ENCODE measurements at places on chromosomes 7 and 10.

- DNase-seq: no peak
These were observed 1114.7 kb downstream of the CNTNAP2 start for GRCh38 chr7:147231275-147231674.

- no peak for DNase-seq
These were observed 97.3 kb downstream of the SNX13 start for GRCh38 chr7:17843041-17843440.

GRCh38 chr10:102675011-102675665 lies 30.9 kb downstream of the TRIM8 start:
- no peak for DNase-seq

GRCh38 chr7:9097565-9098060 lies 664.2 kb downstream of the NXPH1 start:
- DNase-seq: no peak

DNA sequence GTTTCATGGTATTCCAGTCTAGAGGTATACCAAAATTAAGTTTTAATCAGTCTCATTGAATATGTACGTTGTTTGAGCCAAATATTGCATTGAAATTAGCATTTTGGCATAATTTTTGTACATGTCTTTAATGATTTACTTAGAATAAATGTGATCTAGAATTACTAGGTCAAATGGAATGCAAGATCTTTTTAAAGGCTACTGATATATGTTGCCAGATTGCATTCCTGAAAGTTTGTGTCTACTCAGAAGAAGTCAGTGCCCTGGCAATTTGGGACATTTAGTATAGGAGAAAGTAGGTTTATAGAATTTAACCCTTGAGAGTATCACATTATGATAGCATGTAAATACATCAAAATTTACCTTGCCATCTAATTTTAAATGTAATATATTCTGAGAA lies 32.4 kb downstream of the KMT2E start:
- DNase-seq: no peak

GRCh38 chr10:126628746-126629145 lies 41.7 kb downstream of the C10orf90 start:
- DNase-seq: no peak

DNA sequence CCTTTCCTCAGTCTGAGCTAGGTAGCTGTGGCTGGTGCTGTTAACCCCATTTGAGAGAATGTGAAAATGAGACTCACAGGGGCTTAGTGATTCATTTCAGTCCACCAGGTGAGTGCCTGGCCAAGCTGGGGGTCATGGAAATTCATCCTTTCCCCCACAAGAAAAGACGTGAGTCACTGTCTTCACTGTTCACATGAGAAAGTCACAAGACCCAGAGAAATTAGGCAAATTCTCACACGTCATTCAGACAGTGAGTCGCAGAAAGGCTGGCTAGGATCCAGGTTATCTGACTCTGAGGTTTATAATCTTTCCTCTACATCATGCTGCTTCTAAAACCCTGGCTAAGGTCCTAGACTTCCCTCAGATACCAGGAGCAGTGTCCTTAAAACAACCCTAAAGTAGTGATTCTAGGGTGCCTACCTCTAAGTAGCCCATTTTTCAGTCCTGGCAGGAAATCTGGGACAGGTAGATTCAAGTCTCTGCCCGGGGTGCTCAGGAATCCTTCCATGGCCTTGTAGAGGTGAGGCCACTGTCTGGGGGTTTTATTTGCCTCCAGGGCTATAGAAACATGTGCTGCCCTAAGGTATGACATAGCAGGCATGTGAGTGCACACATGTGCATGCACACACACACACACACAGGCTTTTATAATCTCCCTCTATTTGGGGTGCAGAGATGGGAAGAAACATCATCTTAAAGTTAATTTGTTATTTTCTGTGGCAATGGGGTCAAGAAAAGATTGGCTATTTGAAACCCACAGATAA lies 427.9 kb upstream of the CELF2 start:
- no peak for DNase-seq

GRCh38 chr10:131083915-131084790 lies 227.4 kb downstream of the TCERG1L start:
- DNase-seq: no peak

- DNase-seq: no peak
These were observed 118.7 kb downstream of the SLIT1 start for GRCh38 chr10:97066877-97067555.

GRCh38 chr7:147810269-147810668 lies 780.3 kb upstream of the C7orf33 start:
- DNase-seq: no peak

- DNase-seq: no peak
These were observed 89.2 kb downstream of the ADCY1 start for GRCh38 chr7:45663167-45663921.

- no peak for DNase-seq
These were observed 13.4 kb downstream of the FAM53B start for GRCh38 chr10:124730790-124731189.

GRCh38 chr10:47049906-47050305 lies 138.7 kb downstream of the PTPN20 start:
- no peak for DNase-seq

GRCh38 chr7:42692621-42693020 lies 219.2 kb downstream of the C7orf25 start:
- DNase-seq: no peak

DNA sequence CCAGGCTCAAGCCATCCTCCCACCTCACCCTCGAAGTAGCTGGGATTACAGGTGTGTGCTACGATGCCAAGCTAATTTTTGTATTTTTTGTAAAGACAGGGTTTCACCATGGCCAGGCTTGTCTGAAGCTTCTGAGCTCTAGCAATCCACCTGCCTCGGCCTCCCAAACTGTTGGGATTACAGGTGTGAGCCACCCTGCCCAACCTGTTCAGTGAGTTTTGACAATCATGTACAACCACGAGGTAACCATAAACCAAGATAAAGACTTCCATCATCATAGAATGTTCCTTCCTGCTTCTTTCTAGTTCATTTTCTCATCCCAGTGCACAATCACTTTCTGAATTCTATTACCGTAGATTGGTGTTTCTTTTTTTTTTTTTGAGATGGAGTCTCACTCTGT lies 30.5 kb upstream of the MKRN1 start:
- DNase-seq: no peak

DNA sequence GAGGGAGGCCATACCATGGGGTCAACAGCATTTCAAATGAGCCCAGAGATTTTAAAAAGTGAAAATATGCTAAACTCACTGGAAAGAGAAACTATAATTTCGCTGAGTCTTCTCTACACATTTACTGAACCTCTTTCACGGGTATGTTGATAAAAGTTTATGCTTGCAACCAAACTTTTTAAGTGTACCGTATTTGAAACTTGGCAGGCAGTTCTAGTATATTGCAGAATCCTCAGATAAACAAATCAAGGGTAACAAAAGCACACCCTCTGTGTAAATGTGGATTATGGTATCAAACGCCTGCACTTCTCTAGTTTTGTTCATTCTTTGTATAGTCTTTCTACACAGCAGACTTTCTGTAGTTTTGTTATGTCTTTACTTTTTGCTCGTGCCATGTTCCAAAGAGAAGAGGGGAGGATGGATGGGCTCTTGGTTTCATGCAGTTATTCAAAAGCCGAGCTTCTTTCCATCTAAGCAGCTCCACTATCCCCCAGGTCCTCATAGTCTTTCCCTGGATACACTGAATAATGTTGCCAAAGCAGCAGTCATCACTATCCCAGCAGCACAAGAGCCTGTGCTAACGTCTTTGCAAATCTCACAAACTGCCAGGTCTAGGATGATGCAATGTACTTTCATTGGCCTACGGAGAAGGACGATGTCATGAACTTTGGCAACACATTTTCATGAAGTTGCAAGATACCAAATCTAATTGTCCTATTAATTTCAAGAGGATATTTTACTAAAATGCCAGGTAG lies 131.2 kb downstream of the MPP7 start:
- no peak for DNase-seq

GRCh38 chr7:130037703-130038102 lies 13.5 kb downstream of the ZC3HC1 start:
- DNase-seq: no peak

DNA sequence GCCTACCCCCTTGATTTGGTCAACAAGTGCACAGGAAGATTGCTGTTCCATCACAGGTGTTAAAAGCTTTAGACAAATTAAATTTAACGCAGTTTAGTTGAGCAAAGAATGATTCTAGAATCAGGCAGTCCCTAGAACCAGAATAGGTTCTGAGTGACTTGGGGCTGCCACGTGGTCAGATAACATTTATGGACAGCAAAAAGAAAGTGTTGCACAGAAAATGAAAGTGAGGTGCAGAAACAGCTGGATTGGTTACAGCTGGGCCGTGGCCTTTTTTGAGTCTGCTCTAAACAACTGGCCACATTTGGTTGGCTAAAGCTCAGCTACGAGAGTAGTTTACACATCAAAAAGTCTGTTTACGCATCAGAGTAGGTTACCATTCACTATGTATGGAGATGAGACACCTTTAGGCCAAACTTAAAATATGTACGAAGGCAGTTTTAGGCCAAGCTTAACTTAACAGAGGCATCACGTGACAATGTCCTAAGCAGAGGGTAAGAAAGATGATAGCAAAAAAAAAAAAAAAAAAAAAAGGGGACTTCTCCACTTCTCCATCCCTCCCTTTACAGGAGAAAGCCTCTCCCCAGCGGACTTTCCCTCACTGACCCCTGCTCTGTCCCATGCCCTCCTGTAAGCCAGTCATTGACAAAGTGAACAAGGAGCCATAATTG lies 133.2 kb upstream of the PRR15 start:
- DNase-seq: no peak

- DNase-seq: no peak
These were observed 50.5 kb upstream of the FOXK1 start for GRCh38 chr7:4631380-4632179.

DNA sequence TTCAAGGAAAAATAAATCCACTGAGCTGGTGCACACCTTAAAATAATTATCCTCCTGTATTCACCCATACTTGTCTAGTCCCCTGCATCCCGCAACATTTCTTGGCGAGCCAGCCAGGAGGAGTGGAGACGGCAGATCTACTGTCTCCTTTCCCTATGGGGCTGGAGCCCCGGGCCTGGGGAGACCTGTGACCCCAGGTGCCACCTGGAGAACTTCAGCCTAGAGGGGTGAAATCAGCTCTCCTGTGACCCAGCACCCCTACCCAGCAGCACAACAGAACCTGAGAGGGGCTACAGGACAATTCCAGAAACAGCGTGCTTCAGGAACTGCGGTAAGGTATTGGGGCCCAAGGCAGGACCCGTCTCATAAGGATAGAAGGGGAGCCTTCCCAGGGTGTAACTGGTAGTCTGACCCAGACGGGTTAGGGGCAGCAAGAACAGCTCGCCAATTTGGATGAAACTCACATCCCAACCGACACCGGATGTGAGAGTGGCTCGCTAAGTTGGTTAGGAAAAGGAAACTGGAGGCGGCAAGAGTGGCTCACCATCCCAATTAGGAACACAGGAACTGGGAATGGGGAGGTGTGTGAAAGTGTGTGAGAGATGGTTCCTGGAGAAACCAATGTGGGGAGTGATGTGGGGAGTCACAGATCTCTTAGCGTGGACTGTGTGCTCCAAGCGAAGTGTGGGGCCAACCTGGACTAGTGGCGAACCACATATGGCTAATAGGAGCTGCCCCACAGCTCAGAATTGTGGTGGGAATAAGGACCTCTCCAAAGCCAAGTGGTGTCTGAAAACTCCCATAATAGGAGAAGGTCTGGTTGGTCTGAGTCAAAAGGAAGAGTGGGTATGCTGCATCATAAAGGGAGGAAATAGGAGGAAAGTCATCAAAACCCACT lies 15.1 kb upstream of the DENND2A start:
- DNase-seq: no peak

- no peak for DNase-seq
These were observed 15.9 kb upstream of the STOX1 start for GRCh38 chr10:68811314-68812009.

DNA sequence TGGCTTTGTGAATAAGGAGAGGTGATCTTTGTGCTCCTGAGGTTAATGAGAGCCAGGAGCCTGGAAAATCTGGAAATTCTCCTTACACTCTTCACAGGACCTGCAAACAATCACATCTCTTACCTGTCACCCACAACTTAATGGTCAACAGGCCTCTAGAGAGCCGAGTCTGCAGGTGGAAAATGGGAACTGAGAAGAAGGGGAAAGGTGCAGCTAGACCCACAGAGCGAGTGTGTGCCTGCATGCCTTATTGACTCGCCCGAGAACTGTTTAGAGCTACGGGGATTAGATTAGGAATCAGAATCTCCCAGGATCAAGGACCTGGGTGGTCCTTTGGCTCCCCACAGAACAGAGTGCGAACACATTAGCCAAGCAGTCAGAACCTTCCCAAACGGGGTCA lies 329.6 kb downstream of the PTEN start:
- no peak for DNase-seq

GRCh38 chr10:95284807-95285206 lies 6.0 kb downstream of the PDLIM1 start:
- DNase-seq: no peak

GRCh38 chr7:77731716-77732115 lies 35.5 kb downstream of the RSBN1L start:
- DNase-seq: no peak

GRCh38 chr7:128974241-128974934 lies 36.7 kb downstream of the IRF5 start:
- DNase-seq: no peak

DNA sequence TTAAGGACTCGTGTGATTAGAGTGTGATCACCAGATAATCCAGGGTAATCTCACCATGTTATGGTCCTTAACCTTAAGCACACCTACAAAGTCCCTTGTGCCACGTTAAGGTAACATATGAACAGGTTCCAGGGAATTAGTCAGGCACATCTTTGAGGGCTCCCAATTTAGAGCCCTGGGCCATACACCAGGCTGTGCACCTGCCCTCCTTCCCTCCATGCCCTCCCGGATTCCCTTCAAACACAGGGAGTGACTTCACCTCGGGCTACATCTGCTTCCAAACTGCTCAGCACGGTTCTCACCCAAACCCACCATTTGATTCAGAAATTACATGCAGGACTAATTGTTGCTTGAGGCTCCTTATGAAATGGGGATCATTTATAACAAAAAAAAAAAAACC lies 93.9 kb upstream of the HABP2 start:
- DNase-seq: no peak

DNA sequence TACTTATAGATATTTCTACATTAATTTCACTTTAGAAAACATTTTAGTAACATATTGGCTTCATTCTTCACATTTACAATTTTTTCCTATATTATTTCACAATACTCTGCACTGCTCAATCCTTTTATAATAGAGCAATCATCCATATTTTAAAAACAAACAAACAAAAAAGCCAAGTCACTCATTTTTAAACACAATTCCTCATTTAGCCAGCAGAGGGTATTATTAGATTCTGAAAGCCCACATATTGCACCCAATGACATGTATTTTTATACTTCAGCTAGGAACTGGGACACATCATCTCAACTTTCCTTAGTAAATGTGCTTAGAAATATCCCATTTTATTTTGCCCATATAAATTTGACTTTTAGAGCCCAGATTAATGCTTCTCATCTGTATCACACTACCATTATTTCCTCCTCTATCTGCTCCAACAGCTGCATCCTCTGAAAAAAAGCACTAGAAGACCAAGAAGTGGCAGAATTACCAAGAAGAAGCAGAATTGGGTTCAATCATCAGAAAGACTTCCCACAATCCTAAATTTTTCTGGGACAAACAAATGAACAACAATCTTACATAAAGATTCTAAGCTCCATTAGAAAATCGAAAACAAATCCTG lies 29.5 kb downstream of the CTNNA3 start:
- peak; percentile 7 for DNase-seq

Data from immature natural killer cell (primary cell).